ENCODE measurements at places on chromosomes 1 and 21.

- no peak for DNase-seq
Observed at GRCh38 chr1:246128494-246129069, 378.5 kb downstream of the SMYD3 start.

DNA sequence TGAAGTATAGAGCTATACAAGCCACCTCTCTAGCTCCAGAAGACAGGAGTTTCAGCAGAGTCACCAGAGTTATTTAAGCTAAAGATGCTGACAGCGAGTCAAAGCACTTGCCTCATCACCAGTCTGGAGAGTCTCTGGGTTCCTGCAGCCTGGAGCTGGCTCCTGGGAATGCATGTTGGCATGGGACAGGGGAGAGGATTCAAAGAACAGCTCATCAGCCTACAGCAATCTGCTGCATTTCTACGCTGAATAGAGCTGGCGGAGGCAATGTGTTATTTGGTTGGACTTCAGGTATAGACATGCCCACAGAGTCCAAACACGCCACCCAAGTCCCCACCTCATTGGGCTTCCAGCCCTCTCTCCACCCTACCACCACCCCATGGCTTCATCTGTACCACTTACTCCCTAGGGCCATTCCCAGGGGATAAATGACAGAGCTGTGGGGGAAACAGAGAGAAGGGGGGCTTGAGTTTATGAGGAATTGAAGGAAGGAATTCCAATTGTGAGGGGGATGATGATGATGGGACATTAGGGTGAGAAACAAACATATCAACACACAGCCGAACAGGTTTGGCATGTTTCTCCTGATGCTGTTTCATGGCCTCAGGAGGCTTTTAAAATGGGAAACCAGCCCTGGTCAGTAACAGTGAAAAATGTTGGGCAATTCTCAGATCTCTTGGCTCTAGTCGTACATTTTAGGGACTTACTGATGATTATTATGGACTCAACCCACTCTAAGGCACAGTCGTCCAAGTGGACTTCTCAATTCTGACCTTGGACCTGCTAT, 58.4 kb downstream of the PLEKHA6 start:
- DNase-seq, result no peak

- no peak for DNase-seq
Observed at GRCh38 chr1:27936370-27936769, 1.6 kb downstream of the SMPDL3B start.

GRCh38 chr21:41866274-41866809, 12.8 kb downstream of the PRDM15 start:
- DNase-seq, result no peak

GRCh38 chr1:160099716-160100375, 1.4 kb upstream of the IGSF8 start:
- no peak for DNase-seq

DNA sequence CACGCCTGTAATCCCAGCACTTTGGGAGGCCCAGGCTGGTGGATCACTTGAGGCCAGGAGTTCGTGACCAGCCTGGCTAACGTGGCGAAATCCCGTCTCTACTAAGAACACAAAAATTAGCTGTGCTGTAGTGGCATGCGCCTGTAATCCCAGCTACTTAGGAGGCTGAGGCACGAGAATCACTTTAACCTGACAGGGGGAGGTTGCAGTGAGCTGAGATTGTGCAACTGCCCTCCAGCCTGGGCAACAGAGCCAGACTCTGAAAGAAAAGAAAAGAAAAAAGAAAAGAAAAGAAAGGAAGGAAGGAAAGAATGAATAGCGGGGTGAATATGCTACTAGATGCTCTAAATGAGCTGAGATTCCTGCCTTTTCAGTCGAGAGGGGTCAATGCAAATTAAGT, 7.1 kb downstream of the GFI1 start:
- no peak for DNase-seq

GRCh38 chr1:206882555-206882954, 14.7 kb upstream of the IL24 start:
- no peak for DNase-seq

GRCh38 chr1:186374303-186375151, 526 bp downstream of the TPR start:
- DNase-seq, result no peak

DNA sequence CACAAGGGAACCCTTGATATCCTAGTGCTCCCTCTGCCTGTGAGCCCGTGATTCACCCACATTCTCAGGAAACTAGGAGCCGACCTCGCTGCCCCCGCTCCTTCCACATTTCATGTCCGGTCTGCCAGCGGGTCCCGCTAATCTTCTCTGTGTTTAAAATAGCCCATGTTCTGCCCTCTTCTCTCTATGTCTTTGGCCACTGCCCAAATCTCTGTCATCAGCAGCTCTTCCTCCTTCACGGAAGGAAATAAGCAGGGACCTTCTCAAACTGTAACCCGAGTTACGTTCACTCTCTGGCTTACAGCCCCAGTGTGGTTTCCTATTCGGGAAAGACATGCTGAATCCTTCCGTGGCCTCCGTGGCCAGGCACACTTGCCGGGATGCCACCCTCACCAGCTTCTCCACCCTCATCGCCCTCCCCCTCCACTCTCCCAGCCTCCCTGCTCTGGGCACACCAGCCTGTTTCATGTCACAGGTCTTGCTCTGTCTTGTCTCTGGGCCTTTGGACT, 21.1 kb upstream of the UBXN10 start:
- no peak for DNase-seq

DNA sequence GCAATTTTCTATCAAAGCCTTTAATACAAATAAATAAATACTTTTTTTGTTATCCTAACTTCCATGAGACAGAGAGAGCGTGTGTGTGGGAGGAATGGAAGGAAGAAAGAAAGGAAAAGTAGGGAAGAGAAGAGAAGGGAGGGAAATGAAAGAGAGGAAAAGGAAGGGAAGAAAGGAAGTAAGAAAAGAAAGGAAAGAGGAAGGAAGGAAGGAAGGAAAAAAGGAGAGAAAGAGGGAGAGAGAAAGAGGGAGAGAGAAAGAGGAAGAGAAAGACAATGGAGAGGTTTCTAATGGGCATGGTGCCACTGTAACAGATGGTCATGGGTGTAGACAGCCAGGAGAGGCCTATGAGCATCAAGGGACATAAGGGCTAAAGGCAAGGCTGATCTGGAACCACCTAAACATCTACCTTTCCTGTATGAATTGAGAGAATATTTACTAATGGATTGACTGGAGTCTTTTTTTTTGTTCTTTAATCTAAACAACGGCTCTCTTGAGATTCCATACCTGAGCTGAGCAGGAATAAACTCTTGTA, 234.9 kb downstream of the PTPRC start:
- no peak for DNase-seq

DNA sequence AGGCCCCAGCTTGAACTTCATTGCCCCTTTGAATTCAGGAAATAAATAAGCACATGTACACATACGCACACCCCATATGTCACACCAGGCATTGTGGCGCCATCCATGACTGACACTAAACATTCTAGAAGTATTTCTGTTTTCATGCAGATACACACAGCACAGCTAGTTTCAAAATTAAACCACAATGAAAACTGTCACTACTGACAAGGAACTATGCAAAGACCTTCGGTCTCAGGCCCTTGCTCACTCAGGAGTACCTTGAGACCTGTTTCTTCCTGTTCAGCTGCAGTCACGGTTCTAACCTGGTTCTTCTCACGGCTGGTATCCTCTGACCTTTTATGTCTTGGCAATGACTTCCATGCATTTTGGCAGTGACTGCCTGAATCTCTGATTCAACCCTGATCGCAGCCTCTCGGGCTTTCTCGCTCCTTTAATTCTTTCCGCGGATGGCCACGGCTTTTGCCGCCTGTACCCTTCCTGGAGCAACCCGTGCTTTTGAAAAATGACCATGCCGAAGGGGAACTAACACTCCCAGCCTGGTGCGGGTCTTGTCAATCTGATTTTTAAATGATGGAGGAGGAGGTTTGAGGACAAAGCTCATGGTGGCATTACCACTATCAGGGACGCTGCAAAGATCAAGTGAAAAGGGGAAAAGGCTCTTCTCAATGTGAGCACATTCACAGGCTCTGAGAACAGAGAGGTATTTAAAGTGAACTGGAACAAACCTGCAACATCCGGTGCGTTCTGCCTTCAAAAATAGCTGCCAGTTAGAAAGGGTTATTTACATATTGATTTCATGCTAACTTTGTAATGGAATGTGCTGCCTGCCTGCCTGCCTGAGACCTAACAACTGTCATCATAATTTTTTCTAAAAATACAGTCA, 384.6 kb downstream of the RRAGC start:
- no peak for DNase-seq

GRCh38 chr1:150552128-150552910, 3.1 kb downstream of the ADAMTSL4 start:
- DNase-seq, result no peak

DNA sequence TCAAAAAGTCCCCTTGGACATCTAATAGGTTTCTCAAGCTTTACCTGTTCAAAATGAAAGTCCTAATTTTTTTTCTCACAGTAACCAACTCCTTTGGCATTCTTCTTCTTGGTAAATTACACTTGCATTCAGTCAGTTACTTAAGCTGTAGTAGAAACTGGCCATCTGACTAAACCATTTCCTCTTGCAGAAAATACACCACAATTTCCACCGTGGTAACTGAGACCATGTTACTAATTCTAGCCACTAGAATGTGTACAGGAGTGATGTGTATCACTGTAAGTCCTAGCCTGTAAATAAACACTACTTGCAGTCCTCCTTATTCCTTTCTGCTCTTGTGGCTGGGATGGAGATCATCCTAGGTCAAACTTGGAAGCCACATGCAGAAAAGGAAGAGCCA, 965.4 kb upstream of the TMPRSS15 start:
- DNase-seq, result no peak

DNA sequence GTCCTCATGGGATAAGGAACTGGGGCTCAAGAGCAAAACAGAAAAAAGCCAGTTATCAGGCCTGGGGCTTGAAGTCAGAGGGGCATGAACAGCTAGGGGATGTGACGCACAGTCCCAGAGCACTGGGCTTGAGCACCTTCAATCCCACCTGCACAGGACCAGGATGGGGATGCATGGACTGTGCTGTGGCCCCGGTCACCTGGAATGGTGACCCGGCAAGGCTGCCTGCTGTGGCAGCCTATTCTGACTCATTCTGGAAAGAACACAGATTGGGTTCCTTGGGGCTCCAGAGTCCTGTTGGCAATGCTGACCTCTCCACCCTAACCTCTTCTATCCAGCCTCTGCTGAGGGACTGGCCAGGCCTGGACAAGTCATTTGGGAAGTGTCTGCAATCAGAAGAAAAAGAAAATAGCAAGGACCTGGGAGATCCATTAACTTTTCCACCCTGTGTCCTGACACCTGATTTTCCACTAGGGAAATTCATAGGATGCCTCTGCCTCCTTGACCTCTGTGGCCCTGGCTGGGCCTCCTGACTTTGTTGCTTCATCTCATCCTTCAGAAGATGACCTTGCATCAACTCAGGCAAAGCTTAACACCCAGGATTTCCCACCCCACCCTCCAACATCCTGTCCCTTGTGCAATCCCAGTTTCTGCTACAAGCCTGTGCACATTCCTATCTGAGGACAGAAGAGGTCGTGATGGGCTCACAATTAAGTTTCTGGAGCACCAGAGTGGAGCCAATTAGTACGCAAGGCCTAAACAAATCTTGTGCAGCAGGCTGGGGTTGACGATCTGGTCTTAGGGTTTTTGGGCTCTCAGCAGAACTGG, 17.9 kb upstream of the FMOD start:
- DNase-seq, result no peak

DNA sequence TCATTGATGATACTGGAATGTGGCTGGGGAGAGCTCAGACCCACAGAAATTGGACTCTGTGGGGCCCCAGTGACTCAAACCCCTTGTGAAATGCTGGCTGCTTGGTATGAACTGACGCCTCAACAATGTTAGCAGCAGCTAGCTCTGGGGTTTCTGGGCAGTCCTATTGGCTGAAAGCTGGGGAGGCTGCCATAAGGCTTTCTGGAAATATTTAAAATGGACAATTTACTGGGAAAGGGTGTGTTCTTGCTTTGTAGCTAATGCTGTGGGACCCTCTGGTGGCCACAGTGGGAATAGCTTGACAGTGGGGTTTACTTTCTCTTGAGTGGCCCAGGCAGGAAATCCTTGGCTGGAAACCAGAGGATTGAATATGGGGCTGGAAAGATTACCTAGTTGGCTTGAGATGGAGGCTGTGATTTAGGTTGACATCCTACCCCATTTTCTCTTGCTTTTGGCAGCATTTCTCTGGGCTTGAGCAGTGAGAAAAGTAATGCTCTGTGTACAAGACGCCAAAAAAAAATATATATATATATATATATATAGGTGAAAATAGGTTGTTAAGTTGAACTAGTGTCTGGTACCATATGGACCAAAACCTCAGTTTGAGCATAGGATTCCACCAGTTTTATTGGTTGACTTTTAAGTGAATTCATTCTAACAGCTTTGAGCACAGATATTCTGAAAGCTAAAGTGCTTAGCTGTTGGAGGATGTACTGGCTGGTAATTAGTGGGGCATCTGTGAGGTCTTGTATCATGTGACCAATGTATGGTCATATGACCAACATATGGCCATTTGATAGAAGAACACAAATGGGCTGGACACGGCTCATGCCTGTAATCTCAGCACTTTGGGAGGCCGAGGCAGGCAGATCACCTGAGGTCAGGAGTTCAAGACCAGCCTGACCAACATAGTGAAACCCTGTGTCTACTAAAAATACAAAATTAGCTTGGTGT, 8.2 kb upstream of the S100A10 start:
- DNase-seq, result peak; percentile 57

DNA sequence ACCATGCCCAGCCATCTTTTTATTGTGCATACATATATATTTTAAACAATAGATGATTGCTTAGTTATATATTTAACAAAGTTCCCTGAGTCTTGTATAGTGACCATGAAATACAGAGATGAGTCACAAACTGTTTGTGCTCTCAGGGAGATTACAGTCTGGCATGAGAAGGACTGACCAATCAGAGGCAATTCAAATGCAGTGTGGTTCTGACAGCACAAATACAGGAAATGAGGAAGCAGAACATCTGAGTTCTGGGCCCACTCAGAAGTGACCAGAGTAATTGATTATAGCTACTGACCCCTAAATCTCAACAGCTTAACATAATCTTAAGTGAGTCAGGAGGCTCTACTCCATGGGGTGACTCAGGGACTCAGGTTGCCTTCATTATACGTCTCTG, 534.5 kb downstream of the OMA1 start:
- DNase-seq, result no peak

DNA sequence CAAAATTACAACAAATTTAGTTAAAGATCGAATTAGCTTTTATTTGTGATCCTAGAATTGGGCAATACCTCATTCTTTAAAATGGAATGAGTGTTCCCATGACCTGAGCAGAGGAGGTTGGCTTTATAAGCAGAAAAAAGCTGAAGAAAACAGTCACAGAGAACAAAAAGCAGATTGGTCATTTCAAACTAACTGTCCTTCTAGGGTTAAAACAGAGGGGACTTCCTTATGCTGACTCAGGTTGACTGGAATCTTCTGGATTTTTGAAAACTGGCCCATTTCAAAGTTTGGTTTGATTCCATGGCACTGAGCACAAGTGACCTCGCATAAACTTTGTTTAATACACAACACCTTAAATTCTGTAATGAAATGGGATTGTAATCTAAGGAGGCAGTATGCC, 17.6 kb downstream of the NFASC start:
- no peak for DNase-seq

GRCh38 chr1:3671371-3672180, 19.3 kb downstream of the TP73 start:
- no peak for DNase-seq

All from stimulated activated CD4-positive, alpha-beta T cell treated with anti-CD3 and anti-CD28 coated beads, Interleukin-1b, Interleukin-23, amount 100 ng/mL, for 1 hour (primary cell).